ENCODE measurements at places on chromosomes 16 and 17.

DNA sequence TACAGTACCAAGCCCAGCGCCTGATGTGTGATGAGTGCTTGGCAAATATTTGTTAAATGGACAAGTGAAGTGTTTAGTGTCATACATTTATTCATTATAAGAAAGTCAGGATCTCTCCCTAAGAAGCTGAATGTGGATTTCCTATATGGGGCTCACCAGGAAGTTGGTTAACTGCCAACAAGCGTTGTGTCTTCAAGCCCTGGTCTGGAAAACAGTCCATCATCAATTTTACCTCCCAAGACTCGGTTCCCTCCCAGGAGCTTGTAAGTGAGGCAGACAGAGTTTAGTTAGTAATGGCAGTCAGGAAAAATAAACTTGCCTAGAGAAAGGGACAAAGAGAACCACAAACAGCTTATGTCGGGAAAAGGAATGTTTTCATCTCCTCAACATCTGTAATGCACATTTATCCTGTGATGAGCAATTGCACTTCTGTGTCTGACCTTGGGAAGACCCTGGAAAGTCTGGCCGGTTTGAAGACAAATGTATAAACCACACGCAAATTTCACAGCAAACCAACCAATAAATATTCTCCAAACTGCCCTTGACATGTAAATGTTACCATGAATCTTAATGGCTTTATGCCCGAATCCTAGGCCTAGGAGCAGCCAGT is 28.3 kb downstream of the C16orf95 start:
- no peak for DNase-seq

- no peak for DNase-seq
These were observed 28.7 kb upstream of the ATF7IP2 start for GRCh38 chr16:10356870-10357842.

DNA sequence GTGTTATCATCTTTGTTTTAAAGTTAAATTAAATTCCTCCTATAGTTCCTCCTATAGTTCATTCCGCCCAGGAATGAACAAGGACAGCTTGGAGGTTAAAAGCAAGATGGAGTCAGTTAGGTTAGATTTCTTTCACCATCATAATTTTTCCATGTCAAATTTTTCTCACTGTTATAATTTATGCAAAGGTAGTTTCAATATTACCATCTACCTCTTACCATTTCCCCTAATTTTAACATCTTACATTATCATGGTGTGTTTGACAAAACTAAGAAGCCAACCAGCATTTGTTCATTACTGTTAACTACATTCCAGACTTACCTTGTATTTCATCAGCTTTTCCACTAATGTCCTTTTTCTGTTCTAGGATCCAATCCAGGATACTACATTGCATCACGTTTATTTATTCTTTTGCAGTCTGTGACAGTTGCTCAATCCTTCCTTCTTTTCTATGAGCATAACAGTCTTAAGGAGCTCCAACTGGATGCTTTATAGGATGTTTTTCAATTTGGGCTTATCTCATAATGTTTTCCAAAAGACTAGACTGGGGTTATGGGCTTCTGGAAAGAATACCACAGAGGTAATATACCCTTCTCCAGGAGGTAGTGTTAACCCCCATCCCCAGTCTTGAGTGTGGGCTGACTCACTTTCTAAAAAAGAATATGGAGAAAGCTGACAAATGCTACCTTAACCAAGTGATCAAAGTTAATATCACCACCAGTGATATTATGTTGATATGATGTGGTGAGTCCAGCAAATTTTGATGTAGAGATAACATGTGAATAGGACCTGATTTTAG is 158.5 kb downstream of the PPM1E start:
- DNase-seq = peak; percentile 34

GRCh38 chr17:53217311-53217710 is 605.4 kb upstream of the KIF2B start:
- DNase-seq = no peak

DNA sequence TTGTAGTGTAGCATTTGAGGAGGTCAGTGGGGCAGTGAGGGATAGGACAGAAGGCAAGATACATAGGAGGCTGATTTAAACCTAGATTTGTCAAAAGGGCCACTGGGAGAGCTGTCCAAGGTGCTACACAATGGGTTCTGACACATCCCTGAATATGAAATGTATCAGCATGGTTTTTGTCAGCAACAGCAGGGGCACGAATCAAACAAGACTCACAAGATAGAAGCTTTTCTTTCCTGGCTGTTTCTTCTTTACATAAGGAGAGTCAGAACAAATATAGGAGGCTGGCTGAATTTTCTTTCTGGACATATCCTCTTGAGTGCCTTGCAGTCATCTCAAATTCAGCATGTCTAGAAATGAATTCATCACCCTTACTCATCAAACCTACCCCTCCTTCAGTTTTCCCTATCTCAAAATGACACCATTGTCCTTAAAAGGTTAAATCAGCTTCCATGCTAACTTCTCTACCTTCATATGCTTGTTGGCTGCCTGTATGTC is 130.5 kb downstream of the NPIPB5 start:
- DNase-seq = no peak

DNA sequence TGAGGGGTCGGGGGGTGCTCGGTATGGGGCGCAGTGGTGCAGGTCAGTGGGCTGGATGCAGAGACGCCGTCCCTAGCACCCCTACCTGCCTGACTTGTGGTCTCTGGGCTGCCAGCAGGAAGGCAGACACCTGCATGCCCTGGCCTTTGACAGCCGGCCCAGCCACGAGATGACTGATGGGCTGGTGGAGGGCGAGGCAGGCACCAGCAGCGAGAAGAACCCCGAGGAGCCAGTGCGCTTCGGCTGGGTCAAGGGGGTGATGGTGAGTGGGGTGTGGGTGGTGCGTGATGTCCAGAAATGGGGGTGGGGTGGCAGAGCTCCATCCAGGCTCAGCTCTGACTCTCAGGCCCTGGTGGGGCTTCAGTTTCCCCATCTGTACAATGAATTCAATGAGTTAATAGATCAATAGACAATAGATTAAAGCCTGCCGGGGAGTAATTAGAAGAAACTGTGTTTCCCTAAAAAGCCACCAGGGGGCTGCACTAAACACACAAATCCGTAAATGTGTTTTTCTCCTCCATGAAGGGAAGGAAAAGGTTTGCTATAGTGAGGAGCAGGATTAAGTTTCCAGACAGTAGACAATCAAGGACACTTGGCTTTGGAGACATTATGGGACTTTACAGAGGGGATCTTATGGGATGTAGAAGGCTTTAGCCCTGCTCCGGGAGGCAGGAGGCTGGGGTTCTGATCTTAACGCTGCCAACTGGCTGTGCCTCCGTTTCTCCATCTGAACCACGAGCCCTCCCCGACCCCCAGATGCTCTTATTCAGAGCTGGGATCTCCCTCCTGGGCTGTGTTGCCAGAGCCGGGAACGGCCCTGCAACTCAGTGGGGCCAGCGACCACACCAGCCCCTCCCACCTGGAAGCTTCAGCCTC is 2.2 kb downstream of the SLC12A3 start:
- peak; percentile 66 for DNase-seq

DNA sequence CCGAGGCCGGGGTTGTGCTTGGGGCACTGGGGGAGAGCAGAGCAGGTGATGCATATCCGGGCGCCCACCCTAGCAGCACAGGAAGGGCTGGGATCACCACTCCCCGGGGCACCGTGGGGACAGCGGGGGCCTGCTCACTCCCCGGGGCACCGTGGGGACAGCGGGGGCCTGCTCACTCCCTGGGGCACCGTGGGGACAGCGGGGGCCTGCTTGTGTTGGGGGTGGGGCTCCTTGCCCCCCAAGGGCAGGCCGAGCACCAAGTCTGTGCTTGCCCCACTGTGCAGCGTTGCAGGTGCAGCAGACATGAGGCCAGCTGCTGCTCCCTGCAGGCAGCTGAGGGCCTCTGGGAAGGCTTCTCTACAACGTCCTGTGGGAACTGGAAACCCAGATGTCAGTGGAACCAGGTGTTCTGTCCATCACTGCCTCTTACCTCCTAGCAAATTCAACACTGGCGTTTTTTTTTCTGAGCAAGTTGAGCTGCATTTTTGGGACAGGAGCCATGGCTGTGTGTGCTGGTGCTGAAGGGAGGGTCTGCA is 25.0 kb upstream of the ZNF750 start:
- no peak for DNase-seq

GRCh38 chr17:74274709-74275340 is 791 bp downstream of the DNAI2 start:
- no peak for DNase-seq

GRCh38 chr17:42031584-42031983 is 11.7 kb downstream of the NKIRAS2 start:
- DNase-seq = no peak

DNA sequence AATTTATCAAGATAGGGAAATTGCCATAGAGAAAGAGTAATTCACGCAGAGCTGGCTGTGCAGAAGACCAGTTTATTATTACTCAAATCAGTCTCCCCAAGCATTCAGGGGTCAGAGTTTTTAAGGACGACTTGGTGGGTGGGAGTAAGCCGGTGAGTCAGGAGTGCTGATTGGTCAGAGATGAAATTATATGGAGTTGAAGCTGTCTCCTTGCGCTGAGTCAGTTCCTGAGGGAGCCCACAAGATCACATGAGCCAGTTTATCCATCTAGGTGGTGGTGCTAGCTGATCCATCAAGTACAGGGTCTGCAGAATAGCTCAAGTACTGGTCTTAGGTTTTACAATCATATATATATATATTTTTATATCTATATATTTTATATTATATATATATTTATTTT is 6.0 kb upstream of the AQP8 start:
- DNase-seq = no peak

DNA sequence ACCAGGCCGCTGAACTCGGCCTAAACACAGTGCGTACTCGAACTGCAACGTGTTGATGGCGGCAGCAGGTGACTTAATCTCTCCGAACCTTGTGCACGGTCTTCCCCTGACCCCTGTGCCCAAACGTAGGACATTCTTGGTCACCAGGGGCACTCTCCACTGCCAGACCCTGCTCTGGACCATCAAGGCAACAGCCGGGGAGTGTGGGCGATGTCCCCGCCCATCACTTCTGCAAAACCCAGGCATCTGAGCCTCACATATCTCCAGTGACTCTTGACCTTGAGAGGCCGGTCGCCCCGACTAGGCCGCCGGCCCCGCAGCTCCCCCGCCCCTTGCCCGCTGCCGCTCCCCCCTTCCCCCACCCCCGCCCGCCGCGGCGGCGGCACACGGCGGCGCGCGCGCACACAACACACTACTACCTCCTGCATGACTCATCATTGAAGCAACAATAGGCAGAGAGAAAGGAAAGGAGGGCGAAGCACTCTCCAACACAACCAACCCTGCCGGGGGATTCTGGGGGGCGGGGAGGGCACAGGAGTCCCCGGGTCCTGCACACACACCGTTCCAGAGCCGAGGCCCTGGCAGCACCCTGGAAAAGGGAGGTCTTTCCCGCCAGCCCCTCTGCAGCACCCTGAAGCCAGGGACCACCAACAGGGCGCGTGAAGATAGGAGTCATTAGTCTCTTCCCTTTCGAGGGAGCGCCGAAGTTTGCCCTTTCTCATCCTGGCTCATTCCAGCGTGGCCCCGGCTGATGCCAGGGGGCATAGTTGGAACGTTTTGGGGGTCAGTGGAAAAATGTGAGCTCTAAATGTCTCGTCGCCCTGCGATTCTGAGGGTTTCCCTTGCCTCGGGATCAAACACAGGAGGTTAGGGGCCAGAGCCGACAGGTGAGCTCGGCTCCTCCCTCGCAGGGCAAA is 1.9 kb downstream of the MNT start:
- peak; percentile 82 for DNase-seq

- no peak for DNase-seq
These were observed 566.0 kb upstream of the PSMD7 start for GRCh38 chr16:73730481-73731090.

DNA sequence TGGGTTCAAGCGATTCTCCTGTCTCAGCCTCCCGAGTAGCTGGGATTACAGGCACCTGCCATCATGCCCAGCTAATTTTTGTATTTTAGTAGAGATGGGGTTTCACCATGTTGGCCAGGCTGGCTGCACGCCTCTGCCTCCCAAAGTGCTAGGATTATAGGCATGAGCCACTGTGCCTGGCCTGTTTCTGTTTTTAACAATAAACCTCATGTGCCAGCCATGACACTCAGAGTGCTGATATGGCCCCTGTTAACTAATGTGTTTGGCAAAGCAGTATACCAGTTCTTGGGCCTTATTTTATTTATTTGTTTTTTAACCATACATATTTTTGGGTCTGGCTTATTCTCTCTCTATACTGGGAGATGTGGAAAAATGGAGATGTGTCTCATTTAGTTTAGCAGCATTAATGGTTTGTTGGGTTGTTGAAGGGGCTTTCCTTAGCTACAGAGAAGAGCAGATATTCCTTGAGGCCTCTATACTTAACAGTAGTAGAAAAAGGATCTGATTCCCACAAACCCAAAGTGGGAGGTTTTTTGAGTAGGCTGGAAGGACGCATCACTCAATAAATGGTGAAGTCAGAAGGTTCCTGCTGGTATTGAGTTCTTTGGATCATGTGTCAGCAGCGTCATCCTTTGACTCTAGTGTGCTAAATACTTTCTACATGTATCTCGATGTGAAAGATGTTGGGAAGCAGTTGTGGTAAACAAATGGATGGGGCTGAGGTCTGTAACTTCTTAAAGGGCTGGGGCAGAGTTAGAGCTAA is 16.2 kb upstream of the CDK5R1 start:
- no peak for DNase-seq

GRCh38 chr17:73870473-73870872 is 226.2 kb upstream of the SDK2 start:
- DNase-seq = no peak

DNA sequence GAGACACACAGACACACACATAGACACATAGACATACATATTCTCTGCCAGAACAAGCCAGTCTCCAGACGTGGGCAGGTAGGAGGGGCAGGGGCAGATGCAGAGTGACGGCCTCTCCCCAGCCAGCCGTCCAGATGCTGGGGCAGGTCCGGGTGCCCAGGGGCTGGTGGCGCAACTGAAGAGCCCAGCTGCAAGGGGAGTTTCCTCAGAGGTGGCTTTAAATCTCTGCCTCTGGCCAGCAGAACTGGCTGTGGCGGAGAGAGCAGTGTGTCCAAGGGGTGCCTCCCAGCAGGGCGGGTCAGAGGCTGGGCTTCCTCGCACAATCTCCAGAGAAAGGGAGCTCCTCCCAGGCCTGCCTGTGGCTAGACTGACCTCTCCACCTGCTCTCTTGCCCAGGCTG is 9.4 kb upstream of the GCGR start:
- no peak for DNase-seq

- DNase-seq = no peak
These were observed 85.3 kb downstream of the ENGASE start for GRCh38 chr17:79159926-79160325.

DNA sequence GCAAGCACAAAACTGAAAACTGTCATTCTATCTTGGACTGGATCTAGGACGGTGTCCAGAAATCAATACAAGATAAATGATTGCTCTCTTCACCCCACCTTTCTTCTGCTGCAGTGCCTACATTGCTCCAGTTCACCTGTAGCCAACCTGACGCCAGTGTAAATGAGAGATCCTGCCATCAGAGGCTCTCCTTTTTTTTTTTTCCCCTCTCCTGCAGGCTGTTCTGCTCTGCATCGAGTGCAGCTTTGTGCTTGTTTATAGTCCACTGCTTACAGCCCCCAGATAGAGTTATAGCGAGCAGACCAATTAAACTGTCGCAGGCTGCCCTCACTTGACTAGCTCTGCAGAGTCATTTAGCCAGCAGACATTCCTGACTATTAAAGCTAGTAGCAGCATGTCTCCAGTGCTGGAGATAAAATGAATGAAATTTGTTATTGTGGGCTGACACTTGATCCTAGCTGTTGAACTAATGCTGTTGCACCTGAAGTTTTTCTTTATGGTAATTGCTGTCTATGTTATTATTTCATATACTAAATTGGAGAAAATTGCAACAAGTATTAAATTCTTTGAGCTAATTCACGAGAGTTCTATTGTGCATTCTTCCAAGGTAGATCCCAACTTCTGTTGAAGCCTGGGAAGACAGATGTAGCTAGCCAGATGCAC is 257.1 kb downstream of the FTO start:
- no peak for DNase-seq
